Fibroblast of pulmonary artery (primary cell): ENCODE measurements at places on chromosomes 5 and 9.

GRCh38 chr5:140399979-140400729 is 1.5 kb upstream of the ANKHD1 start:
- DNase-seq, result no peak

- DNase-seq, result no peak
These were observed 138.1 kb upstream of the DMRT1 start for GRCh38 chr9:703392-703791.

GRCh38 chr5:81750308-81751008 is 439 bp downstream of the SSBP2 start:
- no peak for DNase-seq

DNA sequence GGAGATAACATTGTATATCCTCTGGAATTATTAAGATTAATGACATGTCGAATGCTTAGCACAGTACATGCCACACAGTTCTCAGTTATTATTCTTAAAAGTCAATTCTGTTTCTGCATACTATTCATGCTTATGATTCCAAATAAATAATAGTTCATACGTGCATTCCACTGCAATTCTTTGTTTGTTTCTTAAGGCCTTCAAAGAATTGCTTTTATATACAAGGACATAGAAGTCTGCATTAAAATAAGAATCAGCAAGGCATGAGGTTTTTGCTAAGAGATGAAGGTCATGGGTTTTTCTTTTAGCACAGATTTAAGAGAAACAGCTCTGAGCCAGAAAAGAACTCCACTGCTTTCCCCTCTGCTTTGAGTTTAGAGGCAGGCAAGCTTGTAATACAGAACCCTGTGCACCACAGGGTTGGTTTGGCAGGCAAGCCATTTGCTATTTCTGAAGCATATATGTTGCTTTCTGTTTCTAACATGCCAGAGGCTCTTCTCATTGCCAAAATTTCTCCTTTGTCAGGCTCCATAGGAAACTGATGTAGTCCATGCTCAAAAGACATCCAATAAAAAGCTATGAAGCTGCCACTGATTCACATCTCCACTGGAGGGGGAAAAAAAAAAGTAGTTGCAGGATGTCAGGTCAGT is 420.6 kb upstream of the TYRP1 start:
- DNase-seq, result no peak

DNA sequence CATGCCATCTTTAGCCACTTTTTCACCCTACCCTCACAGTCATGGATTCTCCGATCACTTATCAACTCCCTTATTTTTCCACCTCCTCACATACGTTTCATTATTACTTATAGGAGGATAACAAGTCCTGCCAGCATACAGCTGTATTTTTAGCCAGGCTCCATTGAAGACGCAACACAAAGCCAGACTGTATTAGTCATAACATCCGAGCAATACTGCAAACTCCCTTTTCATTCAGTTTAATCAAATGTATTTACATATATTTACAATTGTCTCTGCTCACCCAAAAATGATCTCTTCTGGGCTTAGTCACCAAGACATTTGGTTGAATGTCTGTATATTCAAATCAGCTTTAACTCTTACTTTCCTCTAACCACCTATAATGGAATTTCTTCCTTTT is 126.4 kb upstream of the PRLR start:
- DNase-seq, result no peak

GRCh38 chr5:72076621-72077300 is 30.5 kb upstream of the MAP1B start:
- no peak for DNase-seq

DNA sequence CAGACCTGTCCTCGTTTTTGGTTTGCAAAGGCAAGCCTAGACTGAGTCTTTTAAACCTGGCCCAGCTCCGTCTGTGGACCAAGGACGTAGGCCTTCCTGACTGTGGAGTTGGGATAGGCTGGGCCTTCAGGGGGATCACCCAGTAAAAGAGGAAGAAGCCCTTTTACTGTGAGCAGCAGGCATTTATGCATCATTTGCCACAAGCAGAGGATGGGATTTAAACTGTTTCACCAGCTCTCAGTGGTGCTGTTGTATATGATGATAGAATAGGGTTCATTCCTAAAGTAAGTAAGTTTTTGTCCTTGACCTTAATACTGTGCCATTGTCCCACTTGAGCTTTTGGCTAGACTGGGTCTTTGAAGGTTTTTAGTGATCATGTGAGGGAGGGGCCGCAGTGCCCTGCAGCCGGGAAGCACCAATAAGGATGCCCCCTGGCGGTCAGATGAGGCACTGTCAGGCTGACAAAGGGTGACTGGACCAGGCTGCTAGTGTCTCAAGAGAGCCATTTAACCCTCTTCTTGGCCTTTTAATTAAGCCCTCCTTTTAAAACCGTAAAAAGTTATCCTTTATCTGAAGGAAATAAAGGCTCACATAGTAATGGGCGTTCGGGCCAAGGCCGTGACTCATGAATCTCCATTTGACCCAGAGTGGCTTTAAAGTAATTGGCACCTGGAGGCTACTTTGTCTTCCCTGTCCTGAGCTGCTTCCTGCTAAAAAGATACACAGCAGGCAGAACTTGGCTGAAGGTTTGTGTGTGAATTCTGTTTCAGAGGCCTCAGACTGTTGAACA is 74.0 kb downstream of the UBAP1 start:
- DNase-seq, result peak; percentile 65

DNA sequence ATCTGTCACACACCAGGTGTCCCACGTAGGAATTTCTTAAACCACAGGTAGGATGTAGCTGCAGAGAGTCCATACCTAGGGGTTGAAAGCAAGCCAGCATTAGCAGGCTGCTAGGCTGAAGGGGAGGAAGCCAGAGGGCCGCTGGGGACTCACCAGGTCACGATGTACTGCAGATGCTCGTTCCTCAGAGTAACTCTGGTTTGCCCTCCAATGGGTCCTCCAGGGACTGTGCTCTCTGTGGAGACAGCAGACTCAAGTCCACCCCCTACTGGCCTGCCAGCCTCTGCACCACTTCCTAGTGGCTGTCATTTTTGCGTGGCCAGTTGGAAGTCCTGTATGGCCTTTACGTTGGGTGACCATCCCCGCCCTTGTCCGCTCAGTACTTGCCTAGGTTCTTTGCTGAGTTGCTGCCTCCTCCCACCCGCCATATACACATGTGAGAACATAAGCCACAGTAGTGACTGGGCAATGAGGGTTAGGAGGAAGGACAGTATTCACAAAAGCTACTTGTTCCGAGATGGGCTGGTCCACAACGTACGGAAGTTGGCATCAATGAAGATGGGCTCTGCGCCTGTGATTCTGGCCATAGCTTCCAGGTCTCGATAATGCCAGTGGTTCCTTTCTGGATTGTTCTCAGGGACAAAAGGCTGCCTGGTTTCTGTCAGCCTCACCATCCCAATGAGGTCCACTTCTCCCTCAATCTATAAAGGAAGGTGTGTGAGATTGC is 4.1 kb downstream of the RPL7A start:
- DNase-seq, result peak; percentile 71

GRCh38 chr5:86974955-86975354 is 292.7 kb upstream of the RASA1 start:
- peak; percentile 18 for DNase-seq

GRCh38 chr5:132766020-132766805 is 10.8 kb downstream of the SEPTIN8 start:
- no peak for DNase-seq

DNA sequence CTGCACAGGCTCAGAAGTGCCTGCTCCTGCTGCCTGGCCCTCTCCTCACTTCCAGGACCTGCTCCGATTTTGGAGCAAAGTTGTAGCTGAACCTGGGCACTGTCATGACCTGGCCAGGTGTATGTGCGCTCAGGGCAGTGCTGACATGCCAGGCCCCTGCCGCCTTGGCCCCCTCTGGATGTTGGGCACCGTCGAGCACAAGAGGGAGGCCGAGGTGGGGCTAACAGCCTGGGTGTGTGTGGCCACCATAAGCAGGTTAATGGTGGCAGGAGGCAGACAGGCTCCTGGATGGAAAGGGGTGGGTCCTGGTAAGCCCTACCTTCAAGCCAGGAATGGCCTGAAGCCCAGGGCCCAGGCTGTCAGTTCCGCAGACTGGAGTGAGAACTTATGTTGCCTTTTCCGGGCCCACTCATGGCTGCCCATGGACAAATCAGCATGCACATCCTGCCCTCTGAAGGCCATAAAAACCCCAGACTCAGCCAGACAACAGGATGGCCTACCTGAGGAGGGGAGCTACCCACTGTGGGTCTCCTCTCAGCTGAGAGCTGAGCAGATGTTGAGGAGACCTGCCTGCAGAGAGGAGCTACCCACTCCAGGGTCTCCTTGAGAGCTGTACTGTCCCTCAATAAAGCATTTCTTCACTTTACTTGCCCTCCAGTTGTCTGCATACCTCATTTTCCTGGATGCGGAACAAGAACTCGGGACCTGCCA is 66.2 kb downstream of the NACC2 start:
- no peak for DNase-seq

GRCh38 chr9:114174557-114174875 is 19.2 kb downstream of the COL27A1 start:
- DNase-seq, result no peak

DNA sequence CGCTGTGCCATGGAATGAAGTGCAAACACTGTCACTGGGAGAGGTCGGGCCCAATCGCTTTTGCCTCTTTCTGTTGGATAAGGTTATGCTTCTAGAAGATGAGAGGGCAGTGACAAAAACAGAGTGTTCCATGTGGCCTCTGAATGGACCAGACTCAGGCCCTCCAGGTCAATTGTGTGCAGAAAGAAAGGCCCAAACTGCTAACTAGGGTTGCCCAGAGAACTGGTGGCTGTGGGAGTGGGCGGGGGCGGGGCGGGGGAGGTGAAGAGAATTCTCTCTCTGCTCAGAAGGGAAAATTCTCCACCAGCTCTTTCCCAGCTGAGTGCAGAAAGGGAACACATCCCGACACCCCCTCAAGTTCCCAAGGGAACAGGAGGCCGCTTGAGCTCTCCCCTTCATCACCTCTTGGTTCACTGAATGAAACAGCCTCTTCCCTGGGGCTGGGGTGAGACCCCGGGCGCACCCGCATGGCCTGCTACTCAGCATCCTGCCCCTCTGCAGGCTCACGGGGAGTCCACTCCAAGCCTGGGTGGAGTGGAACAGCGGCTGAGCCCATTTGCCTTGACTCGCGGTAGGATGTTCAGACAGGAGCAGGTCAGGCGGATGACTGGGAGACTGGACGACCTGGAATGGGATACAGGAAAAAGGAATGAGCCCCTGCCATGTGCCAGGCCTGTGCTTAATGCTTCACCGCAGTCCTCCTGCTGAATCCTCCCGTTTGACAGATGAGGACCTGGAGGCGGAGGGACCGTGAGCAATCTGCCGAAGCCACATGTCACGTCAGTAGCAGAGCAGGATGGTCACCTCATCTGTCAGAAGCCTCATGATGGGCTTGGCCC is 93.8 kb upstream of the FANCC start:
- DNase-seq, result no peak

DNA sequence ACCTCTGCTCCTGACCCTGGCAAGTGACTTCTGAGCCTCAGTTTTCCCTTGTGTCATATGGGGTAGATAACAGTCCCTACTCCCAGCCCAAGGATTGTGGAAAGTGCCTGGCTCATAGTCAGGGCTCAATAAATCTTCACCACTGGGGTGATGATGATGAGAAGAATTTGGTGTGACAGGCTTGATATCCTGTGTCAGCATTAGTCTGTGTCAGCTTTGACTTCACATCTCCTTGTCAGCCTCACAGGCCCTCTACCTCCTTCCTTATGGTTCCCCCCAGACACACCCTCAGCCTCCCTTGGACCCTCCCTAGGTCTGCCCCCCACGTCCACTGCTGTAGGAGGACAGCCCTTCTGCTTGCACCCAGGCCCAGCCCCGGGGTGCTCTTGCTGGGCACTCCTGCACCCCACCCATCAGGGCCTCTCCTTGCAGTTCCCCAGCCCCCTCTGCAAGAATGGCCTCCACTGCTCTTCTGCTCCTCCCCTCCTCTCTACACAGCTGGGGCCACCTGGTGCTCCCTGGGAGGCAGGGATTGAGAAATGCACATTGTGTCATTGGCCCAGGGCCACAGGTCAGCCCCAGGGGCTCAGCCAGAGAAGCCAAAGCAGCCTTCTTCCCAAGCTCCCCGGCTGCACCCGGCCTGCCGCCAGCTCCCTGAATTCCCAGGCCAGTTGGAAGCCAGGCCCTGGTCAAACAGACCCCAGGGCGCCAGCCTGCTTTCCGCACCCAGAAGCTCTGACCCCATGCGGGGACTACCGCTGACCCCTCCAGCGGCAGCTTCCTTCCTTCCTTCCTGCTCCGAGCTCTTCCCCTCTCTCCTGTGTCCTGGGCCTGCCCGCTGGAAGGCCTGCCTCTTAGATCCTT is 7.7 kb downstream of the FGFR4 start:
- DNase-seq, result peak; percentile 92

DNA sequence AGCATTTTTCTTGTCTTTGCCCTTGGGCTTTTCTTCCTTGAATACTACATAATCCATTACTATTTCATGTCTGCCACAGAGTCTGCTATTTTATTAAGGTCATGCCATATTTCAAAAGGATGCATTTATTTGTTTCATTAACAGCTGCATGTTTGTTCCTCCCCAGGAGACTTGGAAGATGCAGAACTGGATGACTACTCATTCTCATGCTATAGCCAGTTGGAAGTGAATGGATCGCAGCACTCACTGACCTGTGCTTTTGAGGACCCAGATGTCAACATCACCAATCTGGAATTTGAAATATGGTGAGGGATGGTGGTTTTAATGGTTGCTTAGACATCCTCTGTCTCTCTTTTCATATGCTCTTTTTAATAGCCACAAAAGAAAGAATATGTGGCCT is 4.0 kb downstream of the IL7R start:
- DNase-seq, result no peak

DNA sequence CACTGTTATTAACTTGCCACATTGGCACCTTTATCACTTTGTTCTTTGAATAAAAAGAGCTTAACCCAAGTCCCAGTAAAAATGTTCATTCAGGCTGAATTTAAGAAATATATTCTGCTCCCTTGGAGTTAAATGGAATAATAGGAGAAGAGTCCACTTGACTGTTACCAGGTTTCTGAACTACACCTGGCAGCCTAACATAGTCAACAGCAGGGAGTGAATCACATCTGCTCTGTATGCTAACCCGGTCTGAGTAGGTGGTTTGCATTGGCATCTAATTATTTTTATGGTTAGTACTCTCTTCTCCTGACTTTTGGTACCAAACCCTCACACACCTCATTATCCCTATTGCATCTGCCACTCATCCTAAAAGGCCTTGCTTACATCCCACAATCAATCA is 86.7 kb downstream of the STK32A start:
- no peak for DNase-seq

DNA sequence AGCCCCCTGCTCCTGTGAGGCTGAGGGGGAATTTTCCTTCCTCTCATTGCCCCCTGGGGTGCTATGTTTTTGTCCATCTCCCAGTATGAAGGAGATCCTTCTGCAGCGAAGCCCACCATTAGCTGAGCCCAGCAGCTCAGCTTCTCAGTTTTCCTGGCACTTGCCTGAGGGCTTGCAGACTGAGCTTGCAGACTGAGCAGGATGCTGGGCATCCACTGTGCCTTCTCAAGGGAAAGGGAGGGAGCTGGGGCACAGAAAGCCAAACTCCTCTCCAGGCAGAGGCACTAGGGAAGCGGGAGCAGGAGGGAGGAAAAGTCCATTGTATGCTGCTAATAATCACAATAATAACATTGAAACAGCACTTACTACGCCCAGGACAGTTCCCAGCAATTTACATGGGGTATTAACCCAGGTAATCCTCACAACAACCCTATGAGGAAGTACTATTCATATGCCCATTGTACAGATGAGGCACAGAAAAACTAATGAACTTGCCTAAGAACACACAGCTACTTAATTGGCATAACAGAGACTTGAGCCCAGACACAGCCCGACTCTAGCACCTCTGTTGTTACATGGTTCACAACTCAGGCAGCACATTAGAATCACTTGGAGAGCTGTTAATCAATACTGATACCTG is 86.9 kb upstream of the SSBP2 start:
- DNase-seq, result no peak
